Activated CD4-positive, alpha-beta T cell treated with anti-CD3 and anti-CD28 coated beads, Interleukin-2, amount 10 ng/mL, durations not matched to agents 24 days and 14 days (primary cell): ENCODE measurements at places on chromosomes 5 and 9. TPM values are rescaled to one million over a fixed set of nuclear protein-coding genes. Genes with fewer than 3 reads are reported as not detected.

DNA sequence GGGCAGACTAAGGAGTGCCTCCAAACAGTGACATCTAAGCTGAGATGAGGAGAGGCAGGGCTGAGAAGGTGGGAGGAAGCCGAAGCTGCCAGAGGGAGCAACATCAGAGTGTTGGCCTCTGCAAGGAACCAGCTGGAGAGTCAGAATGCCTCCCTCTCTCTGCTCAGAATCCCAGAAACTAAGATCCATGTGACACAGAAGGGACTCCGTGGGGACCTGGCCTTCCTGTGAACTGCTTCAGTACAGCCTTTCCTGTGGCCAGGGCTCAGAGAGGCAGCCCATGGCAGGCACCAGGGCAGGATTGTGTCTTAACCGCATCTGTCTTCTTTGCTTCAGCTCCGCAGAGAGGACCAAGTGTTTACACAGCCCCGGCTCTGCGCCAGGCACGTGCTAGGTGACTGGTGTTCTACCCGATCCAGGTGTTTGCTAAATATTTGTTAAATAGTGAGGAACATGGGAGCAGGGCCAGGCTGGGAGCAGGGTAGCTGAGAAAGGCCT, 33.5 kb downstream of the KCNMB1 start:
- DNase-seq: no peak

DNA sequence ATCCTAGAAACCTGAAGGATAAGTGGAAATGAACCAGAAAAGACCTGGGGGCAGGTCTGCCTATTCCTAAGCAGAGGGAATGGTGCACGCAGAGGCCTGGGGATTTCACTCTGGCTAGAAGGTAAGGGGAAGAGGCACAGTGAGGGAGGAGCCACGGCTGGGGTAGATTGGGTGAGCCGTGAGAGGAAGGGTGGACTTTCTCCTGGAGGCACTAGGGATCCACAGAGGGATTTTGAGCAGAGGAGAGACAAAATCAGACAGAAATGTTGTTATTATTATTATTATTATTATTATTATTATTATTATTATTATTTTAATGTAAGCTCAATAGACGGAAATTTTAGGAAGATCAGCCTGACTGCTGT, 3.0 kb upstream of the ADGRD2 start:
- DNase-seq: no peak

IL13 gene
- 231 and 239 TPM in 2 replicates for total RNA-seq

DNA sequence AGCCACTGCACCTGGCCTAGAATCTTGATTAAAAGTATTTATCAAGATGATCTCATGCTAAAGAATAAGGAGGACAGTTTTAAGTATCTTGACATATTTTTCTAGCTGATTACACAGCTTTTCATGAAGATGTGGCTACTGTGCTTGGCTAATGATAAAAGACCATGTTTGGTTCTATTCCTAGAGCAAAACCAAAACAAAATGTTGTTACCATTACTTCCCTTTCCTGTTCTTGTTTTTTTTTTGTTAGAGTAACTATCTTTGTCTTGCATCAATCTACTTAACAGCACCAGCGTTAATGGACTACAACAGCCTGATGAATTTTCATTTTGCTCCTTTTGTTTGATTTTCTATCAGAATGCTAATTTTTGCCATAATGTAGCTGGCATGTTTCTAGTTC, 86.2 kb upstream of the DHFR start:
- no peak for DNase-seq

DNA sequence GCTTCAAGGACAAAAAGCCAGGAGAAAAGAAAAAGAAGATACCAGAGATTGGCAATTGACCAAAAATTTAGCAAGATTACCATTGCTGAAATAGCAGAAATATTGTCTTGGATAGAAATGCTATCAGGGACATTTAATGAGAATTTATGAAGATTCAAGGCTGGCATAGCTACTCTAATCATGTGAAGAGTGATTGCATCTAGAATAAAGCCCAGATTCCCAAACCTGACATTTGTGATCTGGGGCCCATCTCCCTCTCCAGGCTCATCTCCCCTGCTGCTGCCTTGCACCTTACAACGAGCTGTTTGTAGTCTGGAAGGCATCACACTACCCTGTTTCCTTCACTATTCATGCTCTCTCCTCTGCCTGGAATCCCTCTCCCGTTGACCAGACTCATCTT, 114.5 kb downstream of the C9orf152 start:
- DNase-seq: no peak

GRCh38 chr9:134406366-134407120, 80.3 kb downstream of the RXRA start:
- DNase-seq: no peak

GRCh38 chr5:98635656-98636055, 137.8 kb upstream of the RGMB start:
- DNase-seq: no peak

DNA sequence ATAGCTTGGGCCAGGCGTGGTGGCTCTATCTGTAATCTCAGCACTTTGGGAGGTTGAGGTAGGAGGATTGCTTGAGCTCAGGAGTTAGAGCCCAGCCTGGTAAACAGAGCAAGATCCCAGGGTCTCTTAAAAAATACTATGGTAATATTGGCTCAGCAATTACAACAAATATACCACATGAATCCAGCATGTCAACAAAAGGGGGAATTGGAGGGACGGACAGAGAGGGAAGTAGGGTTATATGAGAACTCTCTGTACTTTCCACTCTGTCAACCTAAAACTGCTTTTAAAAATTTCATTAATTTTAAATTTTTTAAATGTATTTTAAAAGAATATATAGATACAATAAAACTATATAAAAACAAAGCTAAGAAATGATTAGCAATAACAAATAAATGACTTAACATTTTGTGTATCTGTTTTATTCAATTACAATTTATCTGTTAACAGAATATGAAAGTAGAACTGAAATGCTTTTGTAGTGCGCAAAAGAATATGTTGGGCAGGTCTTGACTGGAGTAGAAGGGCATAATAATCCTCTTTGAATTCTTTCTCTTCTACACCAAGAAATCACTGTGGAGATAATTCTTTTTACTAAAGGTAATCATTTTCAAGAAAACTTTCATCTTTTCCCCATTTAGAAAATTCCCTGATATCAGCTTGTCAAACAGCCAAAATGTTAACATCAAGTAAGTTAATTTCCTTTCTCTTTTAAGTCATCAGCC, 12.9 kb upstream of the CDC42SE2 start:
- DNase-seq: no peak

DNA sequence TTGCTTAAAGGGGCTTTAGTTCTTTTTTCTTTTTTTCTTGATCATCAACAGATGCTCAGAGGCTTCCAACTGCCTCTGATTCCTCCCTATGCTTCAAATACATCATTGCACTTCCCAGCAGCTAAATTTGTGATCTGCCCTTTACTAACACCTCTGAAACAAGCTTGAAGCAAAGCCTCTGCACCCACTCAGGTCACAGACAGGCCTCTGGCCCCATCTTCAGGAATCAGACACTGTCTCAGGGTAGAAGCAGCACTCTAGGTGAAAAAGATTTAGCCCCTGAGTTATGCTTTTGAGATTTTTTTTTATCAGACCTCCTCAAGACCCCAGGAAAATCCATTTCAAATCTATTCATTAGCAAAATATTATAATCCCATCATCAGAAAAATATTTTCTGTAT, 91.5 kb downstream of the MAMDC2 start:
- DNase-seq: no peak
